ENCODE measurements at places on chromosomes 13 and 19.

- DNase-seq: no peak
Observed at GRCh38 chr13:70339738-70340137, 231.5 kb upstream of the KLHL1 start.

DNA sequence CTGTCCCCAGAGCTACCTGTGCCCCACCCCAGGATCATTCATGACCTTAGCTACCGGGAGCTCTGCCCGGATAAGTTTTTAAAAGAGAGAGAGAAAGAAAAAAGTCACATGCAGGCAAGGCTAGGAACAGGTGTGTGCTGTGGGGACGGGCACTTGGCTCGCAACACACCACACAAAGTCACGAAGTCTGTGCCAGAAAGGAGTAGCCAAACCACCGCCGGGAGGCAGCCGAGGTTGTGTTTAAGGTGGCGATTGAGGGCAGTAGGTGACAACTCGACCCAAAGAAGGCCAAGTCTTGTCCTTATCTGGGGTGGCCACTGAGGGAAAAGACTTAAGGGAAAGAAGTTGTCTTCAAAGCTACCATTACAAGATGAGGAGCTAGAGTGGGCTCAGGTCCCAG is 4.6 kb upstream of the TSHZ3 start:
- no peak for DNase-seq

DNA sequence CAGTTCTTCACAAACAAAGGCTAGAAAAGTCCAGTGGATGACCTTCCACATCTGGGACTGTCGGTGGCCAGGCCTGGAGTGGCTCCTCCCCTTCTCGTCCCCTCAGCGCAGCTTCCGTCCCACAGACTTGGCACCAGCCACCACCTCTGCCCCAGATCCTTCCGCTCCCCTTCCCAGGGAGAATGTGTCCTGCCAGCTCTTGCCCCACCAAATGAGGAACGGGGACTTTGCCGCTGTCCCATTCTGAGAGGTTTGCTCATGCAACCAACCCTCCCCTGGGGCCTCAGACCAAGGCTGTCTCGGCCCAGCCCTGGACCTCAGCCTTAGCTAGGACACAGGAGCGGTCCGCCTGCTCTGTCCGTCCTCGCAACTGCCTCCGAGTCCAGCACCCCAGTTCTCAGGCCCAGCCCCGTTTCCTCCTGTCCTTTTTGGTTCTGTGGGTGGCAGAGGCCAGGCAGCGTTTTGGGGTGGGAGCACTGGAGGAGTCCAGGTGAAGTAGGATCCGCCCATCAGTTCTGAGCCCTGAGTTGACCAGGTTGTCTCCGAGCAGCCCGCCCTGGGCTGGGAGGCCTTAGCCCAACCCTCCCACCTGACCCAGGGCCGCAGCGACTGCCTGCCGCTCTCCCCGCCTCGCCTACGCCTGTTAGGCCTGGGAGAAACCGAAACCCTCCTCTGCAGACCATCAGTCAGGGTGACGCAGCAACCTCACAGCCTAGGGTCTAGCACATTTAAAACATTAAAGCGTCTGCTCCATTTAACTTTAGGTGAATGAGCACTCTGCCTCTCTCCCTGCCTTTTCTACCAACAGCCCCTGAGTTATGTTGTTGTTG is 284.3 kb downstream of the FOXO1 start:
- peak; percentile 67 for DNase-seq

DNA sequence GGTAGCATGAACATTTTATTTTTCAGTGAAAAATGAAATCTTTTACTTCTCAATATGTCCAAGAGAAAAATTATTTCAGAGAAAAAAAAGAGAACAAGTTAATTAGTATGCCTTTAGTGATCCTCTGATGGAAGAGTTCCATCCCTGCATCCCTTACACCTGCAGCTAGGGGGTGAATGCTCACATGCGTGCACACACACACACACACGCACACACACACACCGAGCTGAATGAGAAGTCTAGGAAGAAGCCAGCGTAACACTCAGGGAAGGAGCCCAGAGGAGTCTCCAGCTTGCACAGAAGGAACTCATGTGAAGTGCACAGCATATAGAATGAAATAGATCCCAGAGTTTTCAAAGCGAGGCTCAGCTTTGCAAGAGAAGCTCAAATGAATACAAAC is 510.5 kb downstream of the IRS2 start:
- DNase-seq: no peak
